IPS DF 6.9 (cell line): ENCODE measurements at places on chromosomes 7 and 10.

GRCh38 chr7:3179456-3179855 lies 121.6 kb upstream of the SDK1 start:
- no peak for DNase-seq

DNA sequence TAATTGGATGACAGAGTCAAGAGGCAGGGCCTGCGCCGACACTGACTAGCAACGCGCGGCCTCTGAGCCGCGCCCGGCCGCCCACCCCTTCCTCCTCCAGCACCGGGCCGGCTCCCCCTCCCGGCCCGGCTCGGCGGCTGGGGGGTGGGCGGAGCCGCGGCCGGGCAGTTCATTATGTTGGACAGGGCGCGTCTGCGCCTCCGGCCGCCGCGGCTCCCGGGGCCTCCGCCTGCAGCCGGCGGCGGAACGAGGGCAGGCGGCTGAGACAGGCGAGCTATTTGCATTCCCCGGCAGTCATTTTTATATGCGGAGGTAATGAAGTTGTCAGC lies 106.7 kb downstream of the SNX10 start:
- no peak for DNase-seq

DNA sequence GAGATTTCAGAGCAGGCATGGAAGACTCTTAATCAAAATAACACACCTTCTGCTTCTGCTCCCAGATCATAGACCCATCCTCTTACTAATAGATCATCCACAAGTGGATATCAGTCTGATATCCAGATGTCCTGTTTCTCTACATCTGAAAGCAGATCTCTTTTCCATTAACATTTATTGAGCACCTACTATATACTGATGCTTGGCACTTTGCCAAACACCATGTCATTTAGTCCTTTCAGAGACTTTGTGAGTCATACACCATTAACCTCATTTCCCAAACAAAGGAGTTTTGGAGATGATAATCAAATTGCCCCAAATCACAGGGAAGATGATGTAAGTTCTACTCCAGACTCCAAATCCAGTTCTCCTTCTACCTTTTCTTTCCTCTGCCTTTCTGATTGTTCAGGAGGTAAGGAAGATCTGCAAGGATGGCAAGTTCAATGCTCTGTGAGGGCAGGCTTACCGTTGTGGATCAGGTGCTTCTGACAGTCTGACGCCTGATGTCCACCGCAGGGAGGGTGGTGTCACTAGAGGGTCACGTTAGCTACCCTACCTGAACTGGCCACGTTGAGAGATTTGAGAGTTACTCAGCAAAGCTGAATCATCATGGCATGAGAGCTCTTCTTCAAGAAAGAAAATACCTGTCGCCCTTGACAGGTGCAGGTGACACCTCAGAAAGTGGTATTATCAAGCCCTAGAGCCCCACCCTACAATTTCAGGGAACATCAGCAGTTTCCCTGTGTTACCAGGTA lies 269.6 kb upstream of the ZMIZ1 start:
- no peak for DNase-seq

DNA sequence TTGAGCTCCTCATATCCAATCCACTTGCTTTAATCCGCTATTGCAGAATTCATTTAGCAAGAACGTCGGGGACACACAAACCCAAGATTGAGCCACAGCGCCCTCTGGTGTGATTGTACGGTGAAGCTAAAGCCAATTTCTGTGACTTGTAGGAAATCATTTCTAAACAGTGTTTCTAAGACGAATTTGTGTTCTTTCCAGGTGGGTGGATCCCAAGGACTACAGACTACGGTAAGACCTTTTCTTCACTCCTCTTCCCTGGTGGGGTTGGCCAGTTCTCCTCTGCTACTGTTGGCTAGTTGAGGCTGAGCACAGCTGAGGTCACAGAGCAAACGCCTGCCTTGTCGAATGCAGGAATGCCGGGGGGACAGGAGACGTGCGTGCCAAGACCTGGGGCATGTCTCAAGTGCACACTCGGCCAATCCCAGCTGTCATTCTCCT lies 5.2 kb downstream of the DMBT1 start:
- DNase-seq = peak; percentile 63

GRCh38 chr10:35558276-35558675 lies 46.9 kb upstream of the GJD4 start:
- no peak for DNase-seq

GRCh38 chr10:130141878-130142277 lies 5.7 kb downstream of the GLRX3 start:
- DNase-seq = no peak
